Stimulated activated CD8-positive, alpha-beta memory T cell treated with anti-CD3 and anti-CD28 coated beads, Interleukin-7, amount 100 ng/mL, for 24 hours (primary cell): ENCODE measurements at places on chromosomes 2 and 18.

DNA sequence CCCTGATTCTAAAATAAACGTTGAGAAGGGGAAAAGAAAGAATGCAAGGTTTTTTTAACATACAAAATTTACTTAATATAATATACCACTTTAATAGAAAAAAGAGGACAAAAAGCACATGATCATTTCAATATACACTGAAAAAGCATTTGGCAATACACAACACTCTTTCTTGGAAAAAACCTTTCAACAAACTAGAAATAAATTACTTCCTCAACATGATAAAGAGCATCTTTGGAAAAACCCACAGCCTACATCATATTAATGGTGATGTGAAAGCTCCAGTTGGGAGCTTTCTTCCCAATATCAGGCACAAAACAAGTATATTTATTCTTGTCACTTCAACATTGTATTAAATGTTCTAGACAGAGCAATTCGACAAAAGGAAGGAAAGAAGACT lies 3.0 kb upstream of the POLR1B start:
- DNase-seq = no peak

GRCh38 chr2:183185534-183185933 lies 61.3 kb downstream of the NUP35 start:
- DNase-seq = no peak

DNA sequence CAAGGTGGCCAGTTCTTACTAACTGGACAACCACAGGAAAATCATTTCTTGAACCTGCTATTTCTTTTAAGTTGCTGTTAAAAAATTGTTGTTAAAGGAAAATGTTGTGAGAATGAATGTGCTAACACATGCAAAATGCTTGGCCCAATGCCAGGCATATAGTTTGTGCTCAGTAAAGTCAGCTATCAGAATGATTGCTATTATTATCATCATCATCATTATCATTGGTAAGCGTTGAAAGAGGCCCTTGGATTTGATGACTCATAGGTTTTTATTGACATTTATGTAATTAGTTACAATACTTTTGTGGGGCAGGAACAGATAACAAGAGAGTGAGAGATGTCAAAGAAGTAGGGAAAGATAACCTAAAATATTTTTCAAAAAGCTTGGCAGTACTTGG lies 394.2 kb upstream of the ZEB2 start:
- DNase-seq = no peak

DNA sequence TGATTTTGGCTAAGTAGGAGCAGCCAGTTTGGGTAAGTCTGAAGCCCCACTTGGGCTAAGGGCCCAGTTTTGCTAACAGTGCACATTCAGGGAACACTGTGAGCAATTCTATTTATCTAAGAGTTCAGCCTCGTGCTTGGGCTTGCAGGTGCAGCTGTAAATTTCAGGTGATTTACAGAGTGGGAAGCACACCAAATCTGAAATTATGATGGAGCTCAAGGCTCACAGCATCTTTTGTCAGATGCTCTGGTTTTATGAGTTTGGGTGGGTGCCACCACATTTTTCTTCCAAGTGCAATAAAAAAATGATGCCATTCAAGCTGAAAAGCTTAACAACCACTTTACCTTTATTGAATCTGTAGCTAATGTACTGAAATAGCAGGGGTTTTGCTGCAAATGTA lies 671.2 kb downstream of the LRRTM4 start:
- DNase-seq = no peak

GRCh38 chr2:78992451-78992806 lies 33.1 kb upstream of the REG3G start:
- no peak for DNase-seq

- DNase-seq = no peak
Measured at GRCh38 chr2:37794717-37795116, 123.3 kb upstream of the CDC42EP3 start.

DNA sequence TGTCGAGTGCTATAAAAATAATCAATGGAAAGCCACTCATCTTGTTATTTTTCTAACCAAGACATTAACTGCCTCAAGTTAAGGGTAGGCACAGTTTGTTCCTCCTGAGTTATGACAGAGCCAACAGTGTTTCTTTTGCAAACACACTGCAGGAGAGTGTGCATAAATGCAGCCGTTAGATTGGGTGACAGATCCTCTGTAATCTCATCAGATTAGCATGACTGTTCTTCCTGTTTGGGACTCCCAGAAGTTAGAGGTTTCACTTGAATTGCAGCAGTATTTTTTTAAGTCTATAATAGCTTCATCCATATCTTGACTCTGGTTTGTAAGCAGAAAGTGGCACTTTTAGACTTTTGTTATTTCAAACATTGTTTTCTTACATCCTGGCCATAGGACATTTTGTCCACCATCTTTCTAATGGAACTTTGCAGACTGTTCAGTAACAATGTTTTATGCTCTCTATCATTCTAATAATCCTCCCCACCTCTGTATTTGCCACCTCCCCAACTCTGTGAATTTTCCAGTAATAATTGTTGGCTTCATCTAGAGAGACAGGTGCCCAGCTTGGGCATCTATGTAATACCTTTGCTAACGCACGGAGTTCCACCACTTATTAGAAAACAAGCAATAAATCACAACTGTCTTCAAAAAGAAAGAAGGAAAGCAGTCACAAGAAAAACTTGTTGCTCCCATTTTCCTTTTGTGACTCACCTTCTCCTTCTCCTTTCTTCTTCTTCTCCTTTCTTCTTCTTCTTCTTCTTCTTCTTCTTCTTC lies 560.0 kb downstream of the ADCYAP1 start:
- DNase-seq = no peak

DNA sequence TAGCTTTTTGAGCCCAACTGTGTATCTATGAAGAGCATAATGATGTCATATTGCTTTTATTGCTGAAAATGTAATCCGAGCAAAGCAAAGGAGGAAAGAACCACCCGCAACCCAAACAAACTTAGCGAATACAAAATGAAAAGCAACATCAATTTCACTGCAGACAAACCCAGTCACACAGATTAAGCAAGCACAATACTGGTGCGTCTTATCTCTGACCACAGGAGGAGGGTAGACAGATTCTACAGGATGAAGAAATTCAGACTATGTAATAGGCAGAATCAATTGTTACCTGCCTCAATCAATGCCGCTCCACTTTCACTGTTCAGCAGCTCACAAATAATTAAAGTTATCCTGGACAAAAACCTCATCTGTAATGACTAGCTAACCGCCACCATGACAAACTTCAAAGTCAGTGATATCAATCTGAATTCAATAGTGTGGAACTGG lies 115.5 kb upstream of the SP3 start:
- DNase-seq = no peak

- no peak for DNase-seq
Measured at GRCh38 chr2:138180692-138181386, 216.6 kb downstream of the HNMT start.

DNA sequence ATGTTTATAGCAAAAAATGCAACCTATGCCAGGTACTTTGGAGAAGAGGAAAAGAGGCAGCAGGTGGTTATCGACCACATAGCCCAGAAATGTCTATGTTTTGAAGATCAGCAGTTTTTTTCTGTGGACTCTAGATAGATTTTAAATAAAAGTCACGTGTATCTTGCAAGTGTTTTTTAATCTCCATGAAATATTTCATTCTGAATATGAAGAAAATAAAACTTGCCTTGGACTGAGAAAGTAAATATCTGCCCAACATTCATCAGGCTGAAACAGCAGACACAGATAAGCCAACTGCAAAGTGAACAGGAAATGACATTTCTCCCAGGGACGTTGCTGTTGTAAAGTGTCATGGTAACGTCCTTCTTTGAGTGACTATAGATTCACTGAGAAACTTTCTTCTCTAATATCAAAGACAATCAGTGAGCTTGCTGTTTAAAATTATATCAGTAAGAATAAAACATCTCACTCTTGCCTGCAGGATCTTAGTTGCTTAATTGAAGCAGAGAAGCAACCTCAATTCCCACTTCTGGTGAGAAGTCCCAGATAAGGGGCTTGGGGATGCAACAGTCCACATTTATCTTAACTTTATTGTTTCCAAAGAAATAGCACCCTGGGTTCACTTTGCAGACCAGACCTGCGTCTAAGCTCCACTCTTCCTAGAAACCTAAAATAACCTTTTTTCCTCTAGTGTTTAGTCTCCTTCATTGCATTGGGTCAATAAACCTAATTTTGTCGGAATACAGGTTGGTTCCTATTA lies 6.3 kb downstream of the MYOM1 start:
- no peak for DNase-seq

DNA sequence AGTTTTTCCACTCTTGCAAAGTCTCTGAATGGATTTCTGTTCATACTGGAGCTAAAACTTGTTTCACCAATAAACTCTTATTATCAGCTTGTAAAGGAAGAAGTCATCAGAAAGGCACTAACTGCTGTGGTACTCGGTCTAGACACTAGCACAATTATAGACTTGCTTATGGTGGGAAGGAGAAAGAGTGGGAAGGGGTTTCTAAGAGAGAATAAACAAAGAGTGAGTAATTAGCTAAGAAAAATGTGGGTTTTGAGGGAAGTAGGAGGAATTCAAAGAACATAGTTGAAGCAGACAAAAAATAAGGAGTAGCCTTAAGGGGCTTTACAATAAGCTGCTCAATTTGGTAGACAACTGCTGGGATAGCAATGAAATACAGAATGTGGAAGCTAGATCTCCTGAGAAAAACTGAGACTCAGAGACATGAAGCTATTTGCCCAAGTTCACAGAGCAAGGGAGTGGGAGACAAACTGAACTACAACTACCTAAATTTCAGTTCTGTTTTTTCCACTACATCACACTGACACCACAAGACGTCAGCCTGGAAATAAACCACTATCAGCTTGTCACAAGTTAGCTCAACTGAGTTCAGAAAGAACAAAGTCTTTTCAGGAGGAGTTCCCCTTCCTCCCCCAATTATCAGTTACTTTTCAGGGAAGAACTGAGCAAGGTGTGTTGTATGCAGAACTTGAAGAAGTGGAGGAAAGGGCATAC lies 59.7 kb downstream of the MAP4K3 start:
- DNase-seq = no peak

GRCh38 chr2:6932828-6933227 lies 15.6 kb downstream of the RNF144A start:
- DNase-seq = no peak
